ENCODE measurements at places on chromosomes 5 and 9. TPM values are rescaled to one million over a fixed set of nuclear protein-coding genes. Genes with fewer than 3 reads are reported as not detected.

TOR4A gene
- total RNA-seq = 21.3 TPM

SLC6A19 gene
- 0.07 TPM for total RNA-seq

PCDHB13 gene
- not detected for total RNA-seq

CXXC5 gene
- 154 TPM for total RNA-seq

OLFML2A gene
- total RNA-seq = 7.4 TPM

PLPP7 gene
- total RNA-seq = 8.2 TPM

LAMC3 gene
- 91.8 TPM for total RNA-seq

NFIB gene
- total RNA-seq = 5.0 TPM

SLC34A3 gene
- 0.03 TPM for total RNA-seq

GZMA gene
- not detected for total RNA-seq

TMED7 gene
- 58.9 TPM for total RNA-seq

TAL2 gene
- total RNA-seq = not detected

GOLM1 gene
- total RNA-seq = 24.3 TPM

NOXA1 gene
- 0.78 TPM for total RNA-seq

NAIP gene
- 0.90 TPM for total RNA-seq

SLC23A1 gene
- total RNA-seq = not detected

LRRC70 gene
- total RNA-seq = 1.7 TPM

LECT2 gene
- not detected for total RNA-seq

RGS7BP gene
- total RNA-seq = 0.70 TPM

UBTD2 gene
- 29.2 TPM for total RNA-seq

Data from H7 (cell line).